Subcutaneous preadipocyte (primary cell): ENCODE measurements at places on chromosomes 3 and 15. TPM values are rescaled to one million over a fixed set of nuclear protein-coding genes. Genes with fewer than 3 reads are reported as not detected.

STAC gene
- total RNA-seq, result 0.37 and 4.1 TPM in 2 replicates

TRPC1 gene
- total RNA-seq, result 27.2 and 33.1 TPM in 2 replicates

CCDC39 gene
- total RNA-seq, result under 0.01 TPM in 1 of 2 replicates, not detected in the other

GOLGA8T gene
- not detected in 2 replicates for total RNA-seq

PRR20G gene
- total RNA-seq, result not detected in 2 replicates
